Hematopoietic multipotent progenitor cell treated with erythropoietin and hydrocortisone succinate and interleukin-3 and kit ligand, for 17 days (in vitro differentiated cells): ENCODE measurements at places on chromosomes 1 and 21.

GRCh38 chr1:234683861-234684632, 74.1 kb upstream of the IRF2BP2 start:
- DNase-seq: peak; percentile 13

DNA sequence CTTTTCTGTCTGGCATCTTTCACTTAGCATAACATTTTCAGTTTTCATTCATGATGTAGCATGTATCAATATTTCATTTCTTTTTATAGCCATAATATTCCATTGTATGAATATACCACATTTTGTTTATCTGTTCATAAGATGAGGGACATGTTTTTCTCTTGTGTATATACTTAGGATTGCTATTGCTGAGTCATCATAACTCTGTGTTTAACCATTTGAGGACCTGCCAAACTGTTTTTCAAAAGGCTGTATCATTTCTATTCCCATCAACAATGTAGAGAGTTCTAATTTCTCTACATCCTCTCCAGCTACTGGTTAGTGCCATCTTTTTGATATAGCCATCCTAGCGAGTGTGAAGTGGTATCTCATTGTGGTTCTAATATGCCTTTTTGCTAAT, 26.2 kb downstream of the MPZL1 start:
- DNase-seq: peak; percentile 40

GRCh38 chr1:42807056-42807668, 9.8 kb upstream of the ERMAP start:
- DNase-seq: no peak

GRCh38 chr21:16337266-16337665, 607.5 kb downstream of the USP25 start:
- DNase-seq: no peak

DNA sequence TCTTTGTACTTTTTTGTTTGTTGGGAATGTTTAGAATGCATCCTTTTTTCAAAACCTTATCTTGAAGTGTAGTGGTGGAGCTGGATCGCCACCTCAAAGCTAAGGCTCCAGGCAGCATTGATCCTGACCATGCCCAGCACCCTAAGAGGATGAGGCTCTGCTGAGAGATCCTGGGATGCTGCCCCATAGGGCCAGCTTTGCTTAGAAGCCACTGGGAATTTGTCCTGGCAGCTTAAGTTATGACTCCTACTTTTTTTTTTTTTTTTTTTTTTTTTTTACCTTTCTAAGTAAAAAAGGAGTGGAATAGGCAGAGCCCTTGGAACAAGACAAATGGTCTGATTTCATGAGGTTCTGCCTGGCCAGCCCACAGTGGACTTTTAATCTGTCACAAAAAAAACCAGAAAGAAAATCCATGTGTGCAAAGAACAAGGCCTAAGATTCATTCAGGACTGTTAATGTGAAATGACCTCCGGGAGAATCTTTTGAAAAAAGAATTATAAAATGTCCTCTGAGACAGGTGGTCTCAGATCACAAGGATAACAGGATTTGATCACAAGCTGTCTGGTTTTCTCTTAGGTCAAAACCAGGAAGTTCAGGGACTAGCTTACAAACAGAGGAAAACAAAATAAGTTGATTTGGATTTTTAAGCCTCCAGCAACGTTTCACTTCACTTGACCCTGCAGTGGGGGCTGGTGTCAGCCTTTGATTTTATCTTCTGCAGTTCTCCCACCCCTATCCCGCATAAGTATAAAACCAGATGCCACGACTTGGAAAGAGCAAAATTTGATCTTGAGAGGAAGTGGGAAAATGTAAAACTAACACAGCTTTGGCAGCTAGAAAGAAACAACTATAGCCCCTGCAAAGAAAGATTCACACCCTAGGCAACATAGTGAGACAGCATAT, 25.9 kb upstream of the RAP1A start:
- DNase-seq: no peak
